Trophoblast cell (in vitro differentiated cells and primary cell): ENCODE measurements at places on chromosomes 3 and 15.

DNA sequence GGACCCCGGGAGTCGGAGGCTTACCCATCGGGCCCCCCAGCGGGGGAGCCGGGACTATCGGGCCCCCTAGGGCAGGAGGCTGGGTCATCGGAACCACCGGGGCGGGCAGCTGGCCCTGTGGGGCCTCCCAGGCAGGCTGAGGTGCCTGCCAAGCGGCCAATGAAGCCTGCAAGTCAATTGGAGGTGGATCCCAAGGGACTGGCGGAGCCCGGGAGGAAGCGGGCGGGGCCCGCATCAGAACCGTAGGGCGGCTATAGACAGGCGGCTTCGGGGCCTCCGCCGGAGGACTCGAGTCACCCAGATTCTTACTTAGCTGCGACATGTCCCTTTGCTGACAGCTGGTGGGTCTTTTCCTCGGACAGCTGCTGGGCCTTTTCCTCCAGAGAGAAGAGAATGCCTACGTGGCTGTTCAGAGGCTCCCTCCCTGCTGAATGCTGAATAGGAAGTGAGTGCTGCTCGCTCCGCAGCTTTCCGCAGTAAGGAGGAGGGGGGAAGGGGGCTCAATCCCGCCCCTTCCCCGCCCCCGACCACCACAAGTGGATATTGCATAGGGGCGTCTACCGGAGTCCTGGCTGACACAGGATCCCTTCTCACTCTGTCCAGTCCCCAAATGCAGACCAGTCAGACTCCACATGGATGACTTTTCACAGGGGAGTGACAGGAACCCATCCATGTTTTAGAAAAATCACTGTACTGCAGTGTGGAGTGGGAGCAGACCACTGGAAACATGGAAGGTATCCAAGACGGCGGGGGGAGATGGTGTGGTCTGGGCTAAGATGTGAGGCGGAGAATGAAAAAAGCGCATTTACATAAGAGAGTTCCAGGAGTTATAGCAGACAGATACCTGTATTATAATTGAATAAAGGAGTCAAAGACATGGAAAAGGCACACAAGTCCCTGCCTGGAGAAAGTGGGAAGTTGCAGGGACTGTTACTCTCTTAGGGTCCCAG is at the start of gene MAGEL2:
Gene MAGEL2 (minus strand): TSS at position 447 of the 950 bp plus-strand sequence. CDS start 125 bp downstream, at position 322.
- DNase-seq, result no peak

- DNase-seq, result no peak
Measured at GRCh38 chr3:187944390-187945179, 199.3 kb upstream of the BCL6 start.

DNA sequence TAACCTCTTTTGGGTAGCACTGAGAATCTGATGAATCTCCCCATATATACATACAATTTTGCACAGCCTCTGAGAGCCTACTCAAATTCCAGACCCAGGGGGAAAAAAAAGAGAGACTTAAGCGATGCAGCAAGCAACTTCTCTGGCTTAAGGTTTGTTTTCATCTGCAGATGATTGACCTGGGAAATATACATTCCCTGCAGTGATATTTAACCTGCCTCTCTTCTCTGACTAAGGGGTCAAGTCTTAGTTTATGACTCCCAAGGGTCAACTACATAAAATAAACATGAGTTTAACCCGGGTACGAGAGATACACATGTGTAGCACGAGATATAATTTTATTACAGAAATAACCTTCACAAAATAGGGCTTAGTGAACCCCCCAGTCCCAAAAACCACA is 737.8 kb downstream of the TUSC7 start:
- DNase-seq, result no peak

- no peak for DNase-seq
Measured at GRCh38 chr3:30206051-30206450, 400.4 kb upstream of the TGFBR2 start.
